ENCODE measurements at places on chromosomes 4 and X.

- no peak for DNase-seq
These were observed 744.6 kb upstream of the IGFBP7 start for GRCh38 chr4:57854748-57855147.

DNA sequence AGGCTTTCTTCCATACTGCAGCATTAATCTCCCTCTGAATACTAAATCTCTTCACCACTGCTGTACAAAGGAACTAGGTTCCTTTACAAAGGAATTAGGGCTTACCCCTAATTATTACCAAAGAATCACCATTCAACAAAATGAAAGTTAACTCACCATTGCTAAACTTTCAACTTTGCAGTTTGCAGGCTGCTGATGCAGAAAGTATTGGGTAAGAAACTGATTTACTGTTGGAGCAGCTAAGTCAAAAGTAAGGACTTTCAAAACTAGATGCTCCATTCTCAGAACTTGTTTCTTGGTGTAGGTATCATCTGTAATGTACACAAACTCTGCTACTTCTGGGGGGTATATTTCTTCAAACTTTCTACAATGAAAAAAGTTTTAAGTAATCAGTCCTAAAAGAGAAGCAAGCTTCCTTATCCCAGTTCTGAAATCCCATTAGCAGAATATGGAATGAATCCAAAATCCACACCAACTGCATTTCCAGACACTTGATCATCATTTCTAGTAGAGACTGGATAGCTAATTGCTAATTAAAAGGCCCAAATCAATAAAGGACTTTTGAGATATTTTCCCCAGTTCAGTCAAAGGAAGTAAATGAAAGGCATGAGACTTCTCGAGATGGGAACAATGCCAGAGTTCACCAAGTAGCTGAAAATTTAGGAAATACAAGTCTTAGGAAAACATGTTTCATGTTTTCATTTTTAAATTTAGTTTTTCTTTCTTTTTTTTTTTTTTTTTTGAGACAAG, 4.3 kb downstream of the CCNA2 start:
- no peak for DNase-seq

GRCh38 chr4:182937268-182938204, 20.4 kb upstream of the DCTD start:
- no peak for DNase-seq

GRCh38 chr4:183471946-183472708, 27.7 kb downstream of the CDKN2AIP start:
- DNase-seq, result peak; percentile 31

GRCh38 chr4:93710101-93710846, 118.3 kb upstream of the ATOH1 start:
- DNase-seq, result no peak

DNA sequence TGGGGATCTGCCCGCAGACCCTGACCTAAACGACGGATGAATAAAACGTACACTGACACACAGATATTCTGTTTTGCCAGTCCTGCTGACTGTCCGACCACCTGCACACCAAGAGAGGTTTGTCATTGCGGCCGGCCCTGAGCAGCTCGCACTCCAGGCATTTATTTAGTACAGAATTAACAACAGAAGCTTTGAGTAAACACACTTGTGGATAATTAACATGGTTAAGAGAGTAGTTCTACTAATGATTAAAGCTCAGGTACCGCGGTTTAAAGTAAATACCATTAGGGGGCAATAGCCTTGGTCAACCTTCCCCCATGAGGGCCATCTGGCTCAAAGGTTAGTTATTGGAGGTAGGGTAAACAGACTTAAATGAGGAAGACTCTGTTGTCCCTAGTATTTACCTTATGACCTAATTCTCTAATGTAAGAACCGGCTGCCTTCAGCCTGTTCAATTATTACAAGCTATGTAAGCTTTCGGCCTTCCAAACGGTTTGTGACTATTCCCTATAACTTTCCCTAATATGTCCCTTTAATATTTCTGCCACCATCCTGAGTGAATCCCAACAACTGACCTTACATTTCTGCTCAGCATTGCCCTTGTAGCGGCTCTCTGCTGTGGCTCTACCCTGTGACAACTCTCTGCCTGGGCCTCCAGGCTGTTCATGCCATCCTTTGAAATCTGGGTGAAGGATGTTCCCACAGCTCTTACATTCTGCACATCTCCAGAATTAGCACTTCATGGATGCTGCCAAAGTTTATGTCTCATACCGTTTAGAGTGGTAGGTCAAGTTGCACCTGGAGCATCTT, 46.9 kb upstream of the SYTL5 start:
- DNase-seq, result no peak

GRCh38 chr4:91298824-91299223, 1004.9 kb upstream of the GRID2 start:
- DNase-seq, result no peak

DNA sequence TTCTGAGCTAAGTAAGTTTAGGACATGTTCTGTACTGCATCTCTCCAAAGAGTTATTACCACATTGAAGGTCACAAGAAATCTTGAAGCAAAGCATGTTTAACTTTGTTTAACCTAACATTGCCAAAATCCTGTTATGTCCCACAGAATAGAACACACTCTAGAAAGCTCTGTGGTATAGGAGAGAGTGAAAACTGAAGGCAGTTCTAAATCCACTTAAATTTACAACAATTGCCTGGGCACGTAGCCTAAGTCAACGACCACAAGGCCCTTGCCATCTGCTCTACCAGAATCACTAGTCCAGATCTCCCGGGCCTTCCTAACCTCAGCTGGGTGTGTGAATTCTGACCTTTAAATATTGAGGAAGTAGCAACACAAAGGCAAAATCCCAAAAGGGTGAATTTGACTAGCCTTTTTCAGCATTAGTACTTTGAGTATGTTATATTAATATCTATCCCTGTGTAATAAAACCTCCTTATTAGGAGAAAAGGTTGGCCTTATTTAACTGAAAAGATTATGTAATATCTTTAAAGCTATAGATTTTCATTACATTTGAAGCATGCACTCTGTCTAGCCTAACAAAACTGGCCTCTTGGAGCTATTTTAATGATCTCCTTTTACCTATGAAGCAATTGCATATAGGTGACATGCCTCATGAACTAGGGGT, 4.5 kb upstream of the MAML3 start:
- DNase-seq, result no peak

Data from C1 segment of cervical spinal cord (tissue), 14 donors.